ENCODE measurements at places on chromosomes 3 and 15.
A peak's percentile ranks its signal among the peaks of the same experiment; 100 is the strongest.

- no peak for ATAC-seq
These were observed 116.1 kb downstream of the ANP32A start for GRCh38 chr15:68704496-68705021.

DNA sequence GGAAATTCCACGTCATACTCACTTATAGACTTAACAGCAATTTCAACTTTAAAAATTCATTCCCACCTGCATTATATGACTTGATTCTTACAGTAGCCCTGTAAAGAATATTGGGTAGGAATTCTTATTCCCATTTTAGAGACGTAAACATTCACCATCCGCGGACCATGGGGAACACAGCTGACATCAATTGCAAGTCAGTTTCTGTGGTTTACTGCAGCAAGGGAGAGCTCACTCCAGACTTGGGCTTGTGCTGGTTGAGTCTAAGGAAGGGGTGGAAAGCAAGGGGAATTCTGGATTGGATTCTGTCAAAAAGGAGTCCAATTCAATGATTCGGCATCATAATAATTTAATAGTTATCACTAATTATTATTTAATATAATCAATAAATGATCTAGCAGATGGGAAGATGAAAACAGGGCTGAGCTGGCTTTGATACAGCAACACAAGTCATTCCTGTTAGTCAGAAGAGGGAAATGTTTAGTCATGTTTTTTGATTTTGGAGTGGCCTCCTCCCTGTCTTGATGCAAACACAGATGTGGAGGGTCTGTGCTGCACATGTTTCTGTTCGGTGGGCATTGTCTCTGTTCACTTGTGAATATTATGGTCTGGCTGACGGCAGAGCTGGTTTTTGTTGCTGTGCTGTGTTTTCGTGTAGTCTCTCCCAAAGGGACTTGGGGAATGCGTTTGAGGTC is 9.7 kb downstream of the LIPC start:
- peak; percentile 65 for ATAC-seq

- no peak for ATAC-seq
These were observed 328.9 kb upstream of the TBL1XR1 start for GRCh38 chr3:177525987-177526712.

DNA sequence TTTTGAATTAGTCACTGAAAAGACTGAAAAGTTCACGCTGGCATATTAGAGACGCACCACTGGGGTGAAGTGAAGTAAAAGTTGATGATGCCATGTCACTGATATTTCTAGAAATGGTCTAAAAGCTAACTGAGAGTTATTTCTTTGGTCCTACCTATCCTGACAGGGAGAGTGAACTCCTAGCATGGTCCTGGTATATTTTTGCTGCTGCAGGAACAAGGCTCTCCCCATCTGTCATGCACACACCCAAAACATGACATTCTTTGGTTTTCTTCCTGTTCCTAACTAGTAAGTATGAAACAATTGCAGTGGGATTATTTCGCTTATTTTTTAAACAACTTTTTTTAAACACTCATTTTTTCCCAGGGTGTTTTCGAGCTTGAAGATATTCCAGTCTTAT is 466.7 kb downstream of the ERC2 start:
- ATAC-seq: no peak

- peak; percentile 85 for ATAC-seq
These were observed 93.1 kb downstream of the STAG1 start for GRCh38 chr3:136658946-136659682.

DNA sequence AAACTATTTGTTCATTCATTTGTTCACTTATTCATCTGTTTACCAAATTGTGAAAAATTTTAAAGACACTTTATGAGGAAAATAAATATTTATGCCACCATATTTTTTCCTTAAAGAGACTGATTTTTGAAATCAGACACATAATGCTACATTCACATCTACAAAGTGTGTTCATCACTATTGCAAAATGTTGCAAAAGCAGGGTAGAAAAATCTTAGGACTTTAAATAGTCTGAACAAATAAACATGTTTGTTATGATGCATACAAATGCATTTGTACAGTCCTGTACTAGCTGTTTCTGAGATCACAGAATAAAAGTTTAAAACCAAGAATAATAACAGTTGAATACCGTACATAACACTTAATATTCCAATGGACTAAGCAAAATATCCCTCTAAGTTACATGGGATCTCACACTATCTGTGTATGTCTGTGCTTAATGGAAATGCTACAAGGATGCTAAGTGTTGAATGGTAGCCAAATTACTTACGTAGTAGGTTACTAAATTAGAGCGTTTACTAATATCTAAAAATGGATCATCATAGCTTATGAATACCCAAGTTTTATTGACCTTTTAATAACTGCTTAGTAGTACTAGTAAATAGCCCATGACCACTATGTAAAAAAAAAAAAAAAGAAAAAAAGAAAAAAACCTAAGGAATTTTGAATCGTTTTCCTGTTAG is 25.1 kb downstream of the ATP11B start:
- no peak for ATAC-seq

GRCh38 chr3:119579366-119580066 is at the start of gene ADPRH:
Gene ADPRH, plus strand, starts transcription at chr3:119579492. Its CDS starts 2,678 bp downstream, at chr3:119582170.
- peak; percentile 98 for ATAC-seq

GRCh38 chr15:71149646-71150557 is 34.6 kb downstream of the THSD4 start:
- no peak for ATAC-seq

- peak; percentile 67 for ATAC-seq
These were observed 59.9 kb downstream of the OTOL1 start for GRCh38 chr3:161556533-161556932.

DNA sequence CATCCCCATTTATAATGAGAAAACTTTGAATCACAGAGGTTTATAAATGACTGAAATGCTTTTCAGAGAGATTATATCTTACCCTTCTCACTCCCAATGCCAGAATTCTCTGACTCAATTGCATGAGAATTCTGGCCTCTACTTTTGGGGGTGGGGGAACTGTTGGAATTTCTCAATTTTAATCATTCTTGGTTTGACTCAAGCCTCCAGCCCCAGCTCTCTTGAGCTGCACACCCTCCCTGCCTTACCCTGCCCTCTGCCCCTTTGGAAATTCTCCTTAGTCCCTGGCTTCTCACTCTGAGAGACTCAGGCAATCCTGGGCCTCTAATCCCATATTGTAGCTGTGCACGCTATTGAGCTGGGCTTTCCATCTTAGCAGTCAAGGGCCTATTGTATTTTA is 44.2 kb downstream of the ZNF589 start:
- no peak for ATAC-seq

DNA sequence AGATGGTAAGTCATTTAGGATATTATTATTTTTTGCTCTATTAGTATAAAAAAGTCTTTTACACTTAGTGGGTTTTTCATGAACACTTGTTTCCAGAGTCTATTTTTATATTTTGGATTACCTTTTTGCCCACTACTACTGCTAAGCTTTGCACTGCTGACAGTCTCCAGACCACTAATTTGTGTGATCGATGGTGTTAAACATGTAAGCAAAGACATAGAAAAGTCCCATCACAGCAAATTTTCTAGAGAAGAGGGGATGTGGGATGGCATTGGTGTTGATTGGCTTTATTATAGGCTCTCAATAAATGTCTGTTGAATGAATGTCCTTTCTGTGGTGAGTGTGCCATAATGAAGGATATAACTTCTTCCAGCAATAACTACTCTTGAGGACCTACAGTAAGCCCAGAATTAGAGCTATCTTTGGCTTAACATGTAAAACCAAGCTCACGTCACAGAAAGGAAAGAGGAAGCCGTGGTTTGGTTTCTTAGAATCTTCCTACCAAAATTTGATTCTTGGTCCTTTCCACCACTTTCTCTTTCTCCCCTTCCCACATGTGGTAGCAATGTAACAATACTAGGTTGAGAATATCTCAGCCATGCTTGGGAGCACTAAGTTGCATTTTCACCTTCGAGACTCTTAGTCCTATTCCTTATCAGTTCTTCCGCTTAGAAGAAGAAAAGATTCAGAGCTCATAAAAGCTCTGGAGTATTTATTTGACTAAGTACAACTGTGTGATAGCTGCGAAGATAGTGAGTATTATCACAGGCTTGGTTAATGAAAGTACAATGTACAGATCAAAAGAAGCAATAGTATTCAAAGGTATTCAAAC is 90.6 kb upstream of the UMPS start:
- no peak for ATAC-seq

DNA sequence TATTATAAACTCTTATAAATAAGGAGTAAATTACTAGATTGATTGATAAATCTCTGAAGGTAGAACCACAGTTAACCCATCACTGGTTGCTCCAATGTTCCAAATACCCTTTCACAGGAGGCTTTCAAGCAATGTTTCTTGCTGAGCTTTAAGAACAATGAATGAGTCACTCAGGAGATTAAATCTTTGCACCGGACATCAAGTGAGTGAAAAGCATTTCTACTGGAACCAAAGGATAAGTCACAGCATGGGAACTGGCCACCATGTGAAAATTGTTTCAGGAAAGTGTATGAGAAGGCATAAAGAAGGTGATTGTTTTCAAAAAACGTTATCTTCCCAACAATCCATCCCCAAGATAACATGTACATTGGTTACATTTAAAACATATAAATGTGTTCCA is 90.6 kb downstream of the CNTN3 start:
- ATAC-seq: no peak

GRCh38 chr3:191461113-191461595 is at the start of gene PYDC2:
Gene PYDC2, plus strand, starts transcription at chr3:191461163. Its CDS starts 0 bp downstream, at chr3:191461163.
- ATAC-seq: no peak

DNA sequence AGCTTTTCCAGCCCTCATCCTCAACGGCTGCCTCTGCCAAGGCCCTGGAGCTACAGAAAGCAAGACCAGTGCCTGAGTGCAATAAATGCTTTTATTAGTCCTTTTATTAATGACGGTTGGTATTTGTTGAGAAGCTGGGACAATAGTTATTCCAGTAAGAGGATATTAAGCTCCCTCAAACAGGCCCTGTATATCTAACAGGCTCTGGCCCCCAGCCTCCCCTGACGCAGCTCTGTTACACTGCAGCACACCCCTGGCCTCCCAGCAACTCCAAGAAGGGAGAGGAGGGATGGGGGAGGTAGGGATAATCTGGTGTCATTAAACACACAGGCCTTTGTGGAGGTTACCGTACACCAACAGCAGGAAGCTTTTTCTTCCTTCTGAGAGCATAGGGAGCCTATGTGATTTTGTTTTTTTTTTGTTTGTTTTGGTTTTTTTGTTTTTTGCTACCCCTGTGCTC is 30.8 kb upstream of the MAGEF1 start:
- no peak for ATAC-seq

DNA sequence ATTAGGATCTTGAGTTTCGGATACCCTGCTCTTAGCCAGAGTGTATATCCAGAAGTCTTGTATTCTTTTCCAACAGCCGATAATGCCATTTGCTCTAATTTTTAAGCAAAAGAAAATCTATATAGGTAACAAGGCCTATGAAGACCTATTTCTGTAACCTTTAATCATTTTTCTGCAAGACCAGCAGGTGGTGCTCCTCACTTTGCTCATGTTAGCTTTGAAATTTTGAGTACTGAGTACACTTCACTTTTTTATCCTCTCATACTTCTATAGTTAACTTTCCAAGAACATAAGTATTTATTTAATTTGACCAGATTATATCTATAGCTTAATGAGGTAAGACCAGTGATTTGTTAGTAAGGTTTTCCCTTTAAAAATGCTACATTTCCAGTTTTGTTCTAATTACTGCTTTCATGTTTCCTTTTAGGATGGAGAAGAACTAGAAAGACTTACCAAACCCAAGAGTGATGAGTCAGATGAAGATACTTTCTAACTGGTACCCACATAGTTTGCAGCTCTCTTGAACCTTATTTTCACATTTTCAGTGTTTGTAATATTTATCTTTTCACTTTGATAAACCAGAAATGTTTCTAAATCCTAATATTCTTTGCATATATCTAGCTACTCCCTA is 20.5 kb downstream of the SLC35A5 start:
- ATAC-seq: no peak

DNA sequence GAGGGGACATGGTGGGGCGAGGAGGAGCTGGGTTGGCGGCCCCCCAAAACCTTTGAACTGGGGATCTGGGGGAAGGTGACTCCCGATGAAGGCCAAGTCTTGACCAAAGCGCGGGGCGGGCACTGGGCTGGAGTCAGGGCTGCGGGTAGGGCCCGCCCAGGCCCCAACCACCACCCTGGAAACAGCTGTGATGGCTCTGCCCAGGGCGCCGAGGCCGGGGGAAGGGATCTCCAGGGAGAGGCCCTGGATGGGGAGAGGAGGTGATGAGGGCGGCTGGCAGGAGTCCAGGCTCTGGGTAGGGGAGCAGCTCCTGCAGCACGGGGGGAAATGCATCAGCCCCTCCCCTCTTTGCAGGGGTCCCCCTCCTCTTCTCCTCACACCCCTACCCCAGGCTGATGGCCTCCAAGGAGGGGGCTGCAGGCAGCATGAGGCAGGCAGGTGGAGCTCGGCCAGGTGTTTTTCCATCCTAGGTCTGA is 5.9 kb upstream of the C15orf39 start:
- ATAC-seq: peak; percentile 87

DNA sequence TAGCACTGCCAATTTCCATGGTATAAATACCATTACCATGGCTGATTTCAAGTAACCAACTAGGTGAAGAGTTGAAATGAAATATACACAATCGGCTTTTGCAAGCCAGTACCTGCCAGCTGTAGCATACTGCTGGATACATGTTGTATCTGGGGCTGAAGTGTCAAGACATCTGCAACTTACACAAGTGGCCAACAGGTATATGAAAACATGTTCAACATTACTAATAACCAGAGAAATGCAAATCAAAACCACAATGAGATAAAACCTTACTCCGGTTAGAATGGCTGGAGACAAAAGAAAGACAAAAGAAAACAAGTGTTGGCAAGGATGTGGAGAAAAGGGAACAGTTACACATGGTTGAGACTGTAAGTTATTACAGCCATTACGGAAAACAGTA is 11.6 kb downstream of the ATOSA start:
- no peak for ATAC-seq

DNA sequence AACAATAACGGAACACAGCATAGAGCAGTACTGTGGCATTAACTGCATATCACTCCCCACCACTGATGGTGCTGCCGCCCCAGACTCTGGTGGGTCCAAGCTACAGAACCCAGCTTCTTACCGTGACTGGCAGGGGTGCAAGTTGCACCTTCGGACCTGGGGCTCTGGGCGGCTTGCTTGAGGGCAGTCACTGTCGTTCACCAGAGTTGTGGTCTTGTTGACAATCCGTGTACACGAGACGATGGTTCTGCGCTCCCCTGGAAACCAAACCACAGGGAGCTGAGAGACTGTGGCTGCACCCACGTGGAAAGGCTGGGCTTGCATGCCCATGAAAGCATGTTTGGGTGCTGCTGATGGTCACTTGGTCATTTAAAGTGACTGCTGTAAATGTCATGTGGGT is 293.0 kb downstream of the ADAMTS17 start:
- ATAC-seq: no peak

DNA sequence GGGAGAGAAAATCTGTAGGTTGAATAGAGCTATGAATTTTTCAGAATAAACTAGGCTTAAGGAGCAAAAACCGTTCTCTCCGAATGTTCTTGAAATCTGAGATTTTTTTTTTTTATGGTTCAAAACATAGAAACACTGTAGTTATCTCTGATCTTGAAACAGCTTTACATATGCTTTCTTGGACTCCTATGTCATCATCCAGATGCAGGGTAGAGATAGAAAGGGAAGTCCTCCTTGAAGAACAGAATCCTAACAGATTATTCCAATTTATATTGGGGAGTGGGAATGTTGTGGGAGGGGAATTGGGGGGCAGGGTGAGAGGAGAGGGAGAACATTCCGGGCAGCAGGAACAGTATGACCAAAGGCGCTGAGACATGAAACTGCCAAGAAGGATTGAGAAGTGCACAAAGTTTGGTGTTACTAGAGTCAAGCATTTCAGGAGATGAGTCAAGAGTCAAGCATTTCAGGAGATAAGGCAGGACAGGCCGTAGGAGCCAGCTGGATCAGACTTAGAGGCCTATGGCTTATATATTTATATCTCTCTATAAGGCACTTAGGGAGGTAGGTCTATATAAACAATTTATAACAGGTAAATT is 21.9 kb upstream of the ST3GAL6 start:
- ATAC-seq: no peak

- no peak for ATAC-seq
These were observed 3.7 kb upstream of the SQOR start for GRCh38 chr15:45630917-45631691.
